Sigmoid colon (tissue), 7 donors: ENCODE measurements at places on chromosomes 1 and 21.

DNA sequence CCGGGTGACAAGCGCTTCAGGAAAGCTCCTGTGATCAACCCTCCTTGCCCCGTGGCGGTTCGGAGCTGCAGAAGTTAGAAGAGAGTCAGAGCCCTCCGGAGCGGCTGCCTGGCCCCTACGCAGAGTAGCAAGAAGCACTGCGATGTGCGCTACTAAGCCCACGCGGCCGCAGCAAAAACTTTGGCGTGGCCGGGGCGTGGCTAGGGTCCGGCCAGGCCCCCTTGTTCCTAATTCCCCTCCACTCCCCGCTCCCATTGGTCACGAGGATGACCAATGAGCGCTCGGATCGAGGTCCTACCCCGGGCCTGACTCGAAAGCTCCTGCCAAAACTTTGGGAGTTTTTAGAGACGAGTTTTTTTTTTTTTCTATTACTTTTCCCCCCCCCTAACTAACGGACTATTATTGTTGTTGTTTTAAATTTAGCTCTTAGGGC, at the start of gene HLX:
HLX (plus strand) TSS at position 368 of the 433 bp plus-strand sequence. CDS start 415 bp downstream, outside the sequence.
- peak; percentile 99 for DNase-seq

- DNase-seq: no peak
Measured at GRCh38 chr1:70415882-70416281, 4.8 kb downstream of the CTH start.

DNA sequence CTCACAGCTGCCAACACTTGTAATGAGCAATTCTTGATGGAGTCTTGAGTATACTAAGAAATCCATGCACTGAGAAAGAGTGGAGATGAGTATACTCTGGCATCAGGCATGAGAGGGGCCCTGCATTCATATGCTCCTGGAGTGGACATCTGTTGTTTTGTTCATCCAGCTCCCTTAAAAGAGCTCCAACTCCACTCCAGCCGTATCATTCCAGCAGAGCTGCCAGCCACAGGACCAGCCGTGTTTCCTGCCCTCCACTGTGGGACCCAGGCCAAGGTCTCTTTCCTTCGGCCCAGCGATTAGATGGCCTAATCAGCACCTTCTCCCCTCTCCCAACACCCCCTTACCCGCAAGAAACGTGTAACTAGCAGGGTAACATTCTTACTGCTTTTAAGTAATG, 144.5 kb downstream of the OMA1 start:
- DNase-seq: no peak

DNA sequence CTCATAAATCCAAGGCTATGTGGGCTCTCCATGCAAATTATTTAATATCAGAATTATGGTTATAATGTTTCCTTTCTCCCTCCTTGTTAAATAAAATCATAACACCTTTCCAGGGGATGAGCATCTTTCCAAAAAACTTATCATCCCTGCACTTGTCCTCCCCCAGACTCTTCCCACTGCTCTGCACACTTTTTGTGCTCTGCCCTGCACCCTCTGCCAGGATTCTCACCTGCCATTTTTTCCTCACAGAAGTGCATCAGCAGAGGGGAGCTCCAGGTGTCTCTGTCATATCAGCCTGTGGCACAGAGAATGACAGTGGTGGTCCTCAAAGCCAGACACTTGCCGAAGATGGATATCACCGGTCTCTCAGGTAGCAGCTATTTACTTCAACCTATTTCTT, 20.9 kb downstream of the SYT11 start:
- no peak for DNase-seq

DNA sequence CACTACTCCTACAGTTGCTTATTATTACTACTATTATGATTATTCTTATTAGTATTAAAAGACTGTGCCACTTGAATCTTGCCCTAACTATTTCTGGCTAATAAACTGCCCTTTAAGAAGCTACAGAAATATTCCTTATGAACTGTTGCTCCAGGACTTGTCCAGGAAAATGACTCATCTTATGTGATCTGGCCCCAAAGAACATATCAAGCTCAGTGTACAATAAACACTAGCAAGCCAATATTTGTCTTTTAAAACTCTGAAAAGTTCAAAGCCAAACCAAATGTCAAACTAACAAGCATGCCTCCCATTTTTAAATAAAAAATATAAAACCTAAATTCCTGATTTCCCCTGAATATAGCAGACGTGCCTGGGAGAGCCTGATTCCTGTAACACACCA, 88.7 kb upstream of the SIM2 start:
- DNase-seq: no peak

GRCh38 chr21:38780879-38781278, 24.9 kb upstream of the ETS2 start:
- no peak for DNase-seq

GRCh38 chr1:191889623-191890003, 268.6 kb upstream of the RGS18 start:
- DNase-seq: no peak

- no peak for DNase-seq
Measured at GRCh38 chr1:50970931-50971582, 1.0 kb downstream of the CDKN2C start.

DNA sequence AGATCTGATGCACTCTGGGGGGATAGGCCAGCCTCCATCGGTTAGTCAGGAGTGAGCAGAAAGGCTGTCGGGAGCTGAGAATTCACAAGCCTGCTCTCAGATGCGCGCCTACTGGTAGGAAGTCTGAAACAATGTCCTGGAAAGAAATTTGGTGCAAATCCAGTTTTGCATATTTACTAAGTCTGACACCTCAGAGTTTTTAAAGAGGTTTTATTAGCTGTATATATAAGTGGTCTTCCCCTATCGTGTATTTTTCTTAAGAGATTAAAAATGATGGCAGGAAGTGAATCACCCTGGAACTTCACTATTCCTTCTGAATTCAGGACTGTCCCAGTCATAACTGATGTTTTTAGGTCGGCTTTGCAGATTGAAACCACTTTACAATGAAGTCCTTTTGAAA, 99.8 kb upstream of the C1orf105 start:
- peak; percentile 69 for DNase-seq

- DNase-seq: no peak
Measured at GRCh38 chr1:52455686-52456085, 51.3 kb downstream of the PRPF38A start.
